Activated naive CD8-positive, alpha-beta T cell treated with anti-CD3 and anti-CD28 coated beads, Interleukin-2, amount 10 ng/mL, durations not matched to agents 7 days and 5 days (primary cell): ENCODE measurements at places on chromosomes 6 and 20. TPM values are rescaled to one million over a fixed set of nuclear protein-coding genes. Genes with fewer than 3 reads are reported as not detected.

Gene HLA-DMA
- total RNA-seq: 32.1 TPM

Gene ENPP1
- 0.23 TPM for total RNA-seq

GRCh38 chr6:82033631-82034211 is 213.8 kb downstream of the IBTK start:
- H3K27ac ChIP-seq: no peak overlapping the region
- H3K4me1 ChIP-seq: no peaks in the 10 kb centered on the region
- H3K4me3 ChIP-seq: no peak overlapping the region

GRCh38 chr6:2086326-2086965 is 159.0 kb downstream of the GMDS start:
- H3K27ac ChIP-seq: no peak overlapping the region
- peaks cover 11% of the 10 kb centered on the region for H3K36me3 ChIP-seq
- no peak for DNase-seq
- no peak overlapping the region for H3K4me3 ChIP-seq
- H3K27me3 ChIP-seq: peaks cover 7% of the 10 kb centered on the region

- peaks cover 57% of the 10 kb centered on the region for H3K27me3 ChIP-seq
- H3K36me3 ChIP-seq: peaks cover 2% of the 10 kb centered on the region
- H3K4me3 ChIP-seq: peak within 1 kb of the TSS; percentile 91
- DNase-seq: peak; percentile 85
Observed at GRCh38 chr20:58850693-58851174, at the start of gene GNAS-AS1. GNAS-AS1 (minus strand) TSS chr20:58850902.

Gene DUSP15
- not detected for total RNA-seq

DNA sequence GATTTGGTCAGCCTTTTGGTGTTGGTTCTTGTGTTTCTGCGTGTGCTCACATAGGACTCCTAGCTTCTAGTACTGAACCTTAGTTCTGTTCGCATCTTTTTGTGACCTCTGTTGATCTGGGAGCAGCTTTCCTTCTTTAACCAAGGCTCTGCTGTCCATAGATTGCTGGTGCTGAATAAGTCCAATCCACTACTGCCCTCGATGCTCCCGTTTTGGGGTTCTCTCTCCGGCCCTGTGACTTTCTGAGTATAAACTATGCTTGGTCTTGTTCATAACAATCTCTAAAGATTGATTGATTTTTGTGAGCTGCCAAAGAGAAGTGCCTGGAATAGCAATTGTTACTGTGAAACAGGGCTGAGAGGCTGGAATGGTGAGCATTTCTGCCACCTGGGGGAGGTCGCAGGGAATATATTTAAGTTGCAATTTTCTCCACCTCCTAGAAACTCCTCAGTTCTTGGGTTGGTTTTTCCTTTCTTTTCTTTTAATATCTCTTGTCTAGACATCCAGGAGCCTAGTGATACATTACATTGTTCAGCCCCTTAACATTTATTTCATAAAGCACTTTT is 422.9 kb upstream of the CHD6 start:
- no peak for DNase-seq
- H3K4me1 ChIP-seq: no peaks in the 10 kb centered on the region
- no peak overlapping the region for H3K27ac ChIP-seq
- no peaks in the 10 kb centered on the region for H3K27me3 ChIP-seq

GRCh38 chr6:10410207-10411050 is 4.4 kb downstream of the TFAP2A start:
- H3K4me3 ChIP-seq: peak overlapping the region; percentile 67
- peaks cover 29% of the 10 kb centered on the region for H3K4me1 ChIP-seq
- peaks cover 15% of the 10 kb centered on the region for H3K36me3 ChIP-seq
- DNase-seq: no peak
- H3K27ac ChIP-seq: peak overlapping the region; percentile 65
